Stimulated activated CD8-positive, alpha-beta memory T cell treated with anti-CD3 and anti-CD28 coated beads, Interleukin-2, amount 100 ng/mL, for 1 hour (primary cell): ENCODE measurements at places on chromosomes 13 and 19.

DNA sequence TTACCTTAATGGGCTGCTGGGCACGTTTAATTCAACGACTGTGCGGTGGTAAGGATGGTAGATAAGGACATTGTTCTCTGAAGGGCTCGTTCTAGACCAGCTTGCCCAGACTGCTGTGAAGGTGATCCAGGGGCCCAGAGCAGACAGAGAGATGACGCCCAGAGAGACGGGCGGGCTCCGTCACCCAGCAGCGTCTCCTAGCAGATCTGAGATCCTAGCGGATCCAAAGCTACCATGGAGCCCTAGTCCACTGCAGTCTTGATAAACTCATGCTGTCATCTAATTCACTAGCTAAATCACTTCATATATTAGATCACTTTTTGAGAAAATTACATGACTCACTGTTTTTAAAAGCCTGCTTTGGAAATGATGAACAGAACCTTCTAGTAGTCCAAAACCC, 21.5 kb downstream of the COL4A2 start:
- no peak for DNase-seq

- no peak for DNase-seq
Measured at GRCh38 chr13:109105899-109106298, 476.5 kb downstream of the MYO16 start.

- no peak for DNase-seq
Measured at GRCh38 chr19:2291185-2291751, 9.3 kb upstream of the PEAK3 start.

GRCh38 chr19:4649392-4650047, 10.2 kb downstream of the TNFAIP8L1 start:
- no peak for DNase-seq

DNA sequence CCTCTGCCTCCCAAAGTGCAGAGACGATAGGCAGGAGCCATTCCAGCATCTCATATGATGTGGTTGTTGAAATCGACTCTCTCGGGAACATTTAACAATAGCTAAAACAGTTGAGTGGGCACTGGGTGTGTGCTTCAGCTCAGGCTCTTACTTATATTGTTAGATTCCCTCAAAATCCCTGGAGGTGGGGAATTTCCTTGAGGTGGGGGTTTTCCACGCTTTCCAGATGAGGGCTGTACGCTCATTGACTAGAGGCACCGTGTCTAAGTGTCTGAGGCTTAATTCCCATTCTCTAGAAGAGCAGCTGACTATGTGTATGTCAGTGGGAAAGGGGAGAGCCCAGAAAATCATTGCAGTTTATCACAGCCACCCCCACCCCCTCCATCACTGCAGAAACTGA, 10.8 kb upstream of the GRAMD1A start:
- no peak for DNase-seq

GRCh38 chr13:93814658-93815057, 588.1 kb downstream of the GPC6 start:
- no peak for DNase-seq

GRCh38 chr13:24195626-24196025, 35.1 kb downstream of the SPATA13 start:
- DNase-seq, result no peak

DNA sequence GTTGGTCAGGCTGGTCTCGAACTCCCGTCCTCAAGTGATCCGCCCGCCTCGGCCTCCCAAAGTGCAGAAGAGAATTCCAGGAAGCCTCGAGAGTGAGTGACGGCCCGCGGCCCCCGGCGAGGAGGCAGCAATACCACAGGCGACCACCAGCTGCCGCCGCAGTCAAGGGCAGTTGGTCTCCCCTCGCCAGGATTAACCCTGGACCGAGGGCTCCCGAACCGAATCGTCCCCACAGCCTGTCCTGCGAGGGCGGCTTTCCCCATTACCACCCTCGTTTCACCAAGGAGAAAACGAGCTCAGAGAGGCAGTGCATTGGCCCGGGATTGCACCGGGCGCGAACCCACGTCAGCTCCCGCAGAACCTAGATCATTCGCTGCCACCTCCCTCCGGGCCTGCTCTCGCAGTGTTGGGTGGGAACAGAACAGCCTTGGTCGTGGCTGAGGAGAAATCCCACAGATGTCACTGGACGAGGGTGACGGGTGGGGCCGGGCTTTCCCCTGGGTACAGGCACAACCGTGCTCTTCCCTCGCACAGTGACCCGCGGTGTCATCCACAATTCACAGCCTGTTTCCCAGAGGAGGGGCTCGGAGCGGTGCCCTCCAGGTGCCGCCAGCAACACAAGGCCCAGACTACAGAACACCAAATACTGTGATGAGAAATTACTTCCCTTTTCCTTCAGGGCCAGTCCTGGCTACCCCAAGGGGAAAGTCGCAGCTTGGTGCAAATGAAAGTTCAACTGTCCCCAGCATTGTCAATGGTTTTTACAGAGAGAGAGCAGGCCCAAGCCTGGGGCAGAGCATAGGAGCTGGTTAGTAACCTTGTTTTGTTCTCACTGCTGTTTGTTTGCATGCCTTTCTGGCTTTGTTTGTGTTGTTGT, 24.8 kb downstream of the C2CD4C start:
- no peak for DNase-seq

DNA sequence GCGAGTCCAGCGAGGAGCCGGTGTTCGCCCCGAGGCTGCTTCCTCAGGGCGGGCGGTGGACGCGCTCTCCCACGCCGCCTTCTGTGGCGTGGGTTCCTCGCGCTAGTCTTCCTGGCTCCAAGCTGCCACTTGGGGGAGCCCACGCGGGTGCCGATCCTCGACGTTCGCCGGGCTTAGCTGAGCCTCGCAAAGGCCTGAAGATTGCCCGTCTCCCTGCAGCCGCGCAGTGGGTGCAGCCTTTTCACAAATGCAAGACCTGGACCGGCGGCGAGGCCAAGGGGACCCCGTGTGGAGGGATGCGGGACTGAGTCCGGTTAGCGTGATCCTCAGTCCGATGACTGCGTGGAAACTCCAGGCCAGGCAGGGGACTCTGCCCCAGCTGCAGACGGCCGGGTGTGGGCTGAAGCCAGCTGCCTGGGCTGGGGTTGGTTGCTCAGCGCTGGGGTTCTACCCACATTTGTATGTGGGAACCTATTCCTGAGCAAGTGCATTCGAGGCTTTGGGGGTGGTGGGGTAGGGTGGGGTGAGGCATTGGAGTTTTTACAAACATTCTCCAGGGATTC, 16.6 kb upstream of the LRP3 start:
- no peak for DNase-seq

DNA sequence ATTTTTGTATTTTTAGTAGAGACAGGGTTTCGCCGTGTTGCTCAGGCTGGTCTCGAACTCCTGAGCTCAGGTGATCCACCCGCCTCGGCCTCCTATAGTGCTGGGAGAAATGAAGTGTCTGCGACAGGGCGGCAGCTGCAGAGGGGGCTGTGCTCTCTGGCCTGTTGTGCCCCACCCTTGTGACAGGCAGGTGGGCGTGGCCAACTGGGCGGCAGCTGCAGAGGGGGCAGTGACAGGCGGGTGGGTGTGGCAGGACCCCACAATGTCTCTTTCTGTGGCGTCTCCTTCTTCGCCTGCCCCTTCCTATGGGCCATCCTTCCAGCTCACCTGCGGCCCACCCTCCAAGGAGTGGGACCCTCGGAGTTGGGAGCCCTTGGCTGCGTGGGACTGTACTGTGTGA, 11.8 kb downstream of the STK11 start:
- DNase-seq, result no peak

GRCh38 chr19:35279985-35280821, 2.1 kb upstream of the HAMP start:
- DNase-seq, result no peak

- DNase-seq, result peak; percentile 70
Measured at GRCh38 chr19:57583521-57584416, at the start of gene ZIK1. Gene ZIK1 (plus strand): TSS chr19:57584145. CDS start chr19:57584357, 212 bp downstream.

DNA sequence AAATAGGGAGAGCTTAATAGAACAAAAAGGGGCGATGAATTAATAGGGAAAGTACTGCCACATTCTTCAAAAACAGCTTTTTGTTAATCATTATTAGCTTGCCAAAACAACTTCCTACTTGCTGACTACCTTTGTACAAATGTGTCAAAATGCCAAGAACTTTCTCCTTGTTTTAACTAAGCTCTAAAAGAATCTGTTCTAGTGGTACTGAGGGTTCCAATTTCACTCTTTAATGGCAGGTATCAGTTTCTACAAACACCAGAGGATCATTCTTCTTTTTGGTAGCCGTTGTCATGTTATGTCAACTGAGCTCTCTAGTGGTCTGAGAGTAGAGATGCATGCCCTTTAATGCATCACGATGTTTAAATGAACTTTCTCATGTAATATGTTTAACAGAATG, 29.4 kb upstream of the FBXL3 start:
- no peak for DNase-seq

- no peak for DNase-seq
Measured at GRCh38 chr19:7977021-7977722, 28.3 kb downstream of the ELAVL1 start.
